ENCODE measurements at places on chromosomes 1 and 21.
A peak's percentile ranks its signal among the peaks of the same experiment; 100 is the strongest.

DNA sequence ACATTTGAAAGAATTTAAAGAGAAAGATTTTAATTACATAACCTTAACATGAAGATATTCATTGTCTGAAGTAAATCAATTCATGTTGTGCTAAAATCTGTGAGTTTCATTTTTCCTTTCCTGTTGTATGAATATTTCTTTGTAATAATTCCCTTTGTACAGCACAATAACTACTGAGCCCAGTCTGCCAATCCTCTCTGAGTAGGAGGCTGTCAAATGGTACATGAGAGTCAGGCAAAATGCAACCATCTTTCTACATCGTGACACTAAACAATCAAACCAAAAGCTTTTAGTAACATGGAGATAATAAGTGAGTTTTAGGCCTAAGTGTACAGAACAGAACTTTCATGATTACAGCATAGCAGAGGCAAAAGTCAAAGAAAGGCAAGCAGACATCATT, 165.5 kb downstream of the PLPPR4 start:
- DNase-seq: no peak

DNA sequence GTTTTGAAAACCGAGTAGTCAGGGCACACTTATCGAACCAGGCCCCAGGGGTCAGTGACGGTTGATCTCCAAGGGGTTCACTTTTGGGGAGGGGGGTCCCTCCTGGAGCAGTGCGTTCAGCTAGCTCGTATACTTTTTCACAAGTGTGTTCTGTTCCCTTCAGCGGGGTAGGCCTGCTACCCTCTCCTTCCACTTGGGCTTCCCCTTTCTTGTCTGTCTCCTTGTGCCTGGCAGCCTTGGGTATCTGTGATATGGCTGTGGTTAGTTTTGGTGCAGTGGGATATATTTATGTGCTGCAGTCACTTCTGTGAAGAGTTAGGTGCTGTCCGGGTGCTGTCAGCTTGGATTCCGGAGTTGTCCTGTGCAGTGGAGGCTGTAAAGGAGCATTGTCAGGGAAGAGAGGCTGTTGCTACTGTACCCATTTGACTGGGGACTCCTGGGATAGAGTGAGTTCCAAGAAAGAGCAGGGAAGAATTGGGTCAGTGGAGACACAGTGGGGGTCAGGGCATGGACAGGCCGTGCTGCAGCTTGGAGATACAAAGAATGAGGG, 29.7 kb downstream of the ADARB1 start:
- no peak for DNase-seq

DNA sequence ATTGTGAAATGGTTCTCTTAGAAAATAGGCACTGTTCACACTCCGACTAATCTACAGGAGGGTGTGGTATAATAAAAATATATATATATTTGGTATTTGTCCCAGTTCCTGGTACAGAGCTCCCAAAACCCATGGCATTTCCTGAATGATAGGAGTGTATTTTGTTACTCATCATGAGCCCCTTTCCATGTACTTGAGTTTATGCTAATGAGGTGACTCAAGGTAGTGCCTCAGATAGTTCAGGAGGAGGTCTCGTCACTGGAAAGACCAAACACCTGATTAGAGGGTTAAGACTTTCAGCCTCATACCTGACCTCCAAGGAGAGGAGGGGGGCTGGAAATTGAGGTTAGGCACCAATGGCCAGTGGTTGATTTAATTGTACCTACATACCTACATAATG, 57.9 kb downstream of the TTC3 start:
- DNase-seq: no peak

- no peak for DNase-seq
Observed at GRCh38 chr1:37353871-37354270, 120.5 kb upstream of the ZC3H12A start.

DNA sequence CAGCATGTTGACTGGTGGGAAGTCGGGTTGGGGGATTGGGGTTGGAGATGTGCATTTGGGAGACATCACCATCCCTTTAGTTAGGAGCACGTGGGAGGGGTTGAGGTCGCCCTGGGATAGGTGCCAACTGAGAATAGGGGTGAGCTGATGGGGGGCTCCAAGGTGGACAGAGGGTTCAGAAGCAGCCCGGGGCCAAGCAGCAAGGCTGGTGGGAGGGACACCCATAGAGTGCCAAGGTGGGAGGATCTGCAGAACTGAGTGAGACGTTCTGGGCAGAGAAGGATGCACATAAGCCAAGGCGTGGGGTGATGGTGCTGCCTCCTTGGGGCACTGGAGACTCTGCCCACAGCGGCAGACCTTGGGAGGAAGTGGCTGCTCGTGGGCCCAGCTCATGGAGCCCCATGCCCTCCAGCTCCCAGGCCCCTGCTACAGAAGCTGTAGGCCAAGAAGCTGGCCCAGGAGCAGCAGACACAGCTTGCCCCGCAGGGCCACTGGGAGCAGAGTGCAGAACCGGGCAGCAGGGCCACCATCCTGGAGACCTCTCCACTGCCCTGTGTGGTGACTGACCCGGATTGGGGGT, 31.4 kb upstream of the PKP1 start:
- DNase-seq: no peak

GRCh38 chr1:198747127-198747526, 108.3 kb downstream of the PTPRC start:
- DNase-seq: no peak

GRCh38 chr1:152026895-152027294, 9.9 kb downstream of the S100A11 start:
- DNase-seq: no peak

GRCh38 chr1:86137436-86137835, 19.1 kb downstream of the COL24A1 start:
- DNase-seq: no peak

DNA sequence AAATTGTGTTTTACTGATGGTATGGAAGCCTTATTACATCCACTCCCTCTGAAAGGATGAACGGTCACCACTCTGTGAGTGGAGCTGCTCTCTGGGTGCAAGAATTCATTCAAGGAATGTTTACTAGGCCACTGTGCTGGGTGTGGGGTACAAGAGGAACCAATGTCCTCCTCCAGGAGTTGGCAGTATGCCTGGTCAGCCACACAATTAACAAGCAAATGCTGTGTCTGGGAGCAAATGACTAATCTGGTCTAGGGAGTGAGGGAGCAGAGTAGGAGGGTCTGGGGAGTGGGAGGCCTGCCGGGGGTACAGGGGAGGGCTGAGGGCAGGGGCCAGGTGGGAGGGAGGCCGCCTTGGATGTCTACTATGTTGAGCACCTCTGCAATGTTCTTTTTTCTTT, 27.2 kb upstream of the TDRD10 start:
- no peak for DNase-seq

DNA sequence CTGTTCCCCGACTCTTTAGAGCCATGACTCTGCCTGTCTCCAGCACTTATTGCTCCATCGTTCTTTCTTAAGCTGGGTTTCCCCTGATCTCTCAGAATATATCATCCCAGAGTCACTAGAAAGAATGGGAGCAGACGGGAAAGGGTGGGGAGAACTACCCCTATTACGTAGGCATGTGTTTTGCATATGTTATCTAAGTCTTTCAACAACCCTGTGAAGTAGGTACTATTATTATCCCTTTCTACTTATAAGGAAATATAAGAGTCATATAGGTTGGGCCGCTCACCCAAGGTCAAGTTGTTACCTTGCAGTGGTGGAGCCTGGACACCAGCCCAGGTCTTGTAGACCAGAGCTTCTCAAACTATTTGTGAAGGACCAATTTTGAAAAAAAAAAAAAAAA, 38.7 kb downstream of the ELF3 start:
- DNase-seq: peak; percentile 47

DNA sequence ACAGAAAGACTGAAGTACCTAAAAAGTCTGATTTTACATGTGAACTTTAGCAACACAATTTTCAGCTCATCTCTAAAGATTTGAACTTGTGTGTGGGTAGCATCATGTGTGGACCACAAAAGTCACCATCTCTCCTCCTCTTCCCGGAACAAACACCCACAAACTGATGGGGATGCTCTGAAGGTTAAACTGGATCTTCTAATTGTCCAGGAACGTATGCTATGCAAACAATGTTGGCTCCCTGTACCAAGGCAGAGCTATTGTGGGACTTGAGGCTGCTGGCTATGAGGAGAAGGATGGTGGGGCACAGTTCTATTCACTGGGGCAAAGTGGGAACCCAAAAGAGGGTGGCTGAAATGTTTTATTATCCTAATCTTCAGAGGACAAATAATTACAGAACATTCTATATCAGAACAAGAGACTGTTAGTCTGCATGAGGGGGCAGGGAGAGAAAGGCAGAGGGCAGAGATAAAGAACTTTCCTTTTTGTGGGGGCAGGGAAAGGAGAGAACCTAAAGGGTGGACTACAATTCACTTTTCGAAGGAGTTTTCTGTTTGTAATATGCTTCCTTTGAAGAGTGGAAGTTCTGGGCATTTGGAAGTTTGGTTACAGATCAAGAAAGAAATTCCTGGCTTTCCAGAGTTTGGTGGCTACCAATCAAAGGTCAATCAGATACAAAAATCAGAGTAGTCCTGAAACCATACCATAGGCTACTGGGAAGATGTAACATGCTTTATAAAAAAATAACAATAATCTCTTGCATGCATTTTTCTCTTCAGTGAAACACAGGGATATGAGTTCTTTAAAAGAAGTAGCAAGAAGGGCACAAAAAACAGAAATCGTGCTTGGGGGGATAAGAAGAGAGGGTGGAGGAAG, 62.9 kb downstream of the GADD45A start:
- DNase-seq: no peak

DNA sequence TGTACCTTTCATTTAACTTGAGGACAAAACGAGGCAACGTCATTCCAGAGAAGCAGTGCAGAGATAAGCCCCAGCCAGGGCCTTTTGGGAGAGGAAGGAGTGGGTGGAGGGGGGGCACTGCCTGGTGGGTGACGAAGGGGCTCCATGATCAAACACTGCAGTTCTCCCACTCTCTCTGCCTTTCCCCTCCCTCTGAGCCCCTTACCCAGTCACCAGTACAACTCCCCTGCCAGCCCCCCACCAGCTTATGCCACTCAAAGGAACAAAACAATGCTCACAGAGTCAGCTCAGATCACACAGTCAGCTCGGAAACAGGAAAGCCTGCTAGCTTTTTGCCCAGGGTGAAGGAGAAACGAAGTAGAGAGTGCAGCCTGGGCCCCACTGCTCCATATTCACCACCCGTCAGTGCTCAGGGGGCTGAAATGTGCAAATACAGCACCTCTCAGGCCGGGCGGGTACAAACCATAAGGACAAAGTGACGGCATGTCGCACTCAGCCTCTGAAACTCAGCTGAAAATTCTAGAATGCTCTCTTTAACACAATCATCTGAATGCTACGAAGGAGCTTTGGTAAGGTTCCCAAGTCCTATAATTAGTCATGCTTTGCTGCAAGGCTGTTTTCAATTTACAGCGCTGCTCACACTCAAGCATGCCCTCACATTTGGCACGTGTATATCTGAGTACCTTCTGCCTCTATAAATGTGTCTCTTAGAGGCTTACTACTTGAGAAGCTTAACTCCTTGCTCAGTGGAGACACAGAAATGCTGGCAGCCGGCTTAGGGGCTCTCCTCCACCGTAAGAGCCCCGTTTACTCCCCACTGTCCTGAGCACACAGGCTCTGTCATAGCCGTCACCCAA, 65.8 kb upstream of the RAB4A start:
- no peak for DNase-seq

GRCh38 chr1:99869304-99869703, 19.1 kb downstream of the AGL start:
- DNase-seq: no peak

DNA sequence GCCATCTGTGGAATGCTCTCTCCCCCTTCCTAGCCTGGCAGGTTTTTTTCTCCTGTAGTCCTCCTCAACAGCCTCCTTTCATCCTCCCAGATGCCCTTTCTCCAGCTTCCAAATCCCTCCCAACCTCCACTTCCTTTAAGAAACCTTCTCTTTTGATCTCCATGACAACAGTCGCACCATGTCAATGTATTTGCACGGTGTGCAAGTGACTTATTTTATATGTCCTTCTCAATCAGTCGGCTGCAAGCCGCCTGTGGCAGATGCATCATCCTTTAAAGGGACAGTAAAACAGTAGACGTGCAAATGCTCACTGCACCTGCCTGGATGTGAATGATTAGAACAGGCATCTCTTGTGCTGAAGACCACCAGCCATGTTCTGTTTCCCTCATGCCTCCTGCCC, 285.2 kb downstream of the PCP4 start:
- DNase-seq: no peak

GRCh38 chr1:30518186-30518585, 205.2 kb downstream of the MATN1 start:
- DNase-seq: no peak

- DNase-seq: no peak
Observed at GRCh38 chr1:59639266-59639665, 175.5 kb upstream of the HOOK1 start.

DNA sequence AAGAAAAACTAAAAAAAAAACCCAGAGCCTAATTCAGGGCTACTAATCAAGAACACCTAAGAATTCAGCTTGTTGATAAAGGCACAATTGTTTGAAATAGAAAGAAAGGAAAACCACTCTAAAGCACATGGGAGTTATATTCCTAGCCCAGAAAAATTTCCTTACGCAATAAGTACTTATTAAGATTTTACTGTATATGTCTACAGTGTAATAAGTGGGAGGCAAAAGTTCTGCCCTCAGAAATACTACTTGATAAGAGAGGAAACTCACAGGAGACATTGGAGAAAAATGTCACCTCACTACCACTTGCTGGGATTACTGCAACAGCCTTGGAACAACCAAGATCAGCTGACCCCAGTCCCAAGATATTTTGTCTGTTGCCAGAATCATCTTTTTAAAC, 66.1 kb downstream of the IARS2 start:
- no peak for DNase-seq

- DNase-seq: no peak
Observed at GRCh38 chr1:115355069-115355468, 17.0 kb upstream of the NGF start.

GRCh38 chr1:27760426-27760825, 12.6 kb upstream of the STX12 start:
- no peak for DNase-seq

DNA sequence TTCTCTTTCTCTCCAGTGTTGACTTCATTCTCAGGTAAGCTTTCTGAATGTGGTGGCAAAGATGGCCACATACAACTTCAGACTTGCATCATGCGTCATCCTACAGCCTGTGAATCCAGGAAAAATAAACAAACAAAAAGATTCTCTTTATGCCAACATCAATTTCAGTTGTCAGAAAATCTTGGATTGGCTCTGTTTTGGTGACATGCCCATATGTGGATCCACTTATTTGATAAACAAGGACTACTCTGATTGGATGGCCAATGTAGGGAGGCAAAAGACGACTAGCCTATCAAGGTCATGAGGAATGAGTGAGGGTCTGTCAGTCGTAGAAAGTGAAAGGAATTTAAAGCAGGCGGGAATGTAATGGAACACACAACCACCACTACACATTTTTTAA, 866.6 kb downstream of the USP25 start:
- no peak for DNase-seq

DNA sequence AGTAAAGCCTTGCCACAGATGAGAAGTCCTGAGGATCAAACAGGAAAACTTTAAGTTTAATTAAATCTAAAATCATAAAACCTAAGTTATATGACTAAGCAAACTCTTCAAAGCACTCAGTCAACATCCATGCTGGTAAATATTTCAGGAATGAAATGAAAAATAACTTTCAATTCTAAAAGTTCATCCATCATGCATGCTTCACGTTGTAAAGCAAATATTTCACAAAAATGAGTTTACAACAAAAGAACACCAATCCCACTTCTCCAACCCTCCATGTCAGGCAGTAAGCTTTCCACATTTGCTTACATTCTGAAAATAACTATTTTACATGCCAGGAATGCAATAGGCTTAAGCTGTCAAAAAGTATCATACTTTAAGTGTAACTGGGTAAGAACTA, 16.8 kb downstream of the APP start:
- no peak for DNase-seq
